Dermis blood vessel endothelial cell (primary cell): ENCODE measurements at places on chromosomes 2 and 18. TPM values are rescaled to one million over a fixed set of nuclear protein-coding genes. Genes with fewer than 3 reads are reported as not detected.

The QPCT gene
- total RNA-seq: 4.0 and 7.8 TPM in 2 replicates

The OTX1 gene
- total RNA-seq: 0.34 TPM in 1 of 2 replicates, not detected in the other

The DPP10 gene
- total RNA-seq: not detected in 2 replicates

The LRRC30 gene
- total RNA-seq: not detected in 2 replicates

The ALPG gene
- 0.05 TPM in 1 of 2 replicates, not detected in the other for total RNA-seq

The PCARE gene
- total RNA-seq: under 0.01 TPM in 1 of 2 replicates, not detected in the other

The BOLL gene
- not detected in 2 replicates for total RNA-seq

The LRRTM1 gene
- total RNA-seq: not detected in 2 replicates

The PTH2R gene
- total RNA-seq: not detected in 2 replicates

The FOXD4L1 gene
- total RNA-seq: 0.05 and 0.17 TPM in 2 replicates
